ENCODE measurements at places on chromosomes 2 and 18. TPM values are rescaled to one million over a fixed set of nuclear protein-coding genes. Genes with fewer than 3 reads are reported as not detected.

The CCL20 gene
- total RNA-seq = 2.1 TPM

The NEB gene
- total RNA-seq = 0.45 TPM

The LOXHD1 gene
- not detected for total RNA-seq

The TDRD15 gene
- under 0.01 TPM for total RNA-seq

The COBLL1 gene
- 5.7 TPM for total RNA-seq

The NLRC4 gene
- not detected for total RNA-seq
